ENCODE measurements at places on chromosomes 5 and 9. TPM values are rescaled to one million over a fixed set of nuclear protein-coding genes. Genes with fewer than 3 reads are reported as not detected.

GRCh38 chr5:36985387-36985786, 108.8 kb downstream of the NIPBL start:
- no peak for DNase-seq

Gene GARNL3
- 14.2 TPM for total RNA-seq

GRCh38 chr5:109935833-109936490, 246.2 kb downstream of the MAN2A1 start:
- no peak for DNase-seq

DNA sequence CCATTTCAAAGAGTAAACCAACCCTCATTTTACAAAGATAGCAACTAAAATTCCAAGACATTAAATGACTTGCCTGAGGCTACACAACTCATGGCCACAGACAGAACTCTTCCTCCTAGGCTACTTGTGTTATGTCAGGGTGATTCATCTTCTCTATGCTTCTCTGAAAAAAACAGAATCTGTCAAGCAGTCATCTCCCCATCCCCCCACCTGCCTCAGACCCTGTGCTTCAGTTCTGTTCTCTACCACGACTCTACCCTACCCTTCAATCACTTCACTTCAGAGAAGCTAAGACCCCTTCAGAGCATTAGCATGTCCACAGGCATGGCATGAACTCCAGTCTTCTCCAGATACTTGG, 277.7 kb upstream of the PTGER4 start:
- DNase-seq, result no peak

GRCh38 chr5:142107736-142108431, 695 bp upstream of the NDFIP1 start:
- DNase-seq, result no peak

Gene KCNMB1
- 5.5 TPM for total RNA-seq

Gene PCBD2
- total RNA-seq, result 21.1 TPM

DNA sequence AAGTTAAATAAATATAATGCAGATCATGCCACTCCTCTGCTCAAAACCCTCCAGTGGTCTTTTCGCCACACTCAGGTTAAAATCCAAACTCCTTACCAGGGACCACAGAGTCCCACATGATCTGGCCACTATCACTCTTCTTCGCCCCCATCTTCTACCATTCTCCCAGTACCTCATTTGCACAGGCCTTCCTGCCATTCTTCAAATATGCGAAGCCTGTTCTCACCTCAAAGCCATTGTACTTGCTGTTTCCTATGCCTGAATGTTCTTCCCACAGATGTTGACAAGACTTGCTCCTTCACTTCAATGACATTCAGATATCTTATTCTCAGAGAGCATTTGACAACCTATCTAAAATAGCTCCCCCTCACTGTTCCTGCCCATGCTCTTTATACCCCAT, 10.9 kb downstream of the TEX10 start:
- DNase-seq, result no peak

GRCh38 chr5:37725185-37725584, 114.7 kb downstream of the GDNF start:
- no peak for DNase-seq

GRCh38 chr5:139848508-139849100, 53.0 kb downstream of the PSD2 start:
- DNase-seq, result peak; percentile 67

DNA sequence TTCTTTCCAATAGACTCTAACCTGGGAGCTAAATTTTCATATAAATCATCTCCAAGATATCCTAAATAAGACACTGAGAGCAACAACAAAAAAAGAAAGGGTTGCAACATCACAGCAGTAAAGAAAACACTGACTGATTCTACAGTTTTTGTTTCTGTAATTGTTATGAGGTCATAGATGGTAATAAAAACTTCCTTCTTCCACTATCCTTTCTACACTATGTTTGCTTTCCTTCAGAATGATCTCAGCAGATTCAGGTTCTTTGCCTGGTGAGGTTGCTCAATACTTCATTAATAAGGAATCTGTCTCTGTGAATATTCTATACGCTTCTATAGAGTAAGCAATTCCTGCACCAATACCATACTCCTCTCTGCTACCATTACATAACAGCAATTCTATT, 835.6 kb upstream of the GRAMD2B start:
- no peak for DNase-seq

GRCh38 chr9:17970277-17970676, 391.4 kb downstream of the SH3GL2 start:
- no peak for DNase-seq

Gene LIFR
- total RNA-seq, result 9.5 TPM

- DNase-seq, result no peak
These were observed 192.4 kb upstream of the GHR start for GRCh38 chr5:42230839-42231238.

Gene MCCC2
- 54.0 TPM for total RNA-seq

DNA sequence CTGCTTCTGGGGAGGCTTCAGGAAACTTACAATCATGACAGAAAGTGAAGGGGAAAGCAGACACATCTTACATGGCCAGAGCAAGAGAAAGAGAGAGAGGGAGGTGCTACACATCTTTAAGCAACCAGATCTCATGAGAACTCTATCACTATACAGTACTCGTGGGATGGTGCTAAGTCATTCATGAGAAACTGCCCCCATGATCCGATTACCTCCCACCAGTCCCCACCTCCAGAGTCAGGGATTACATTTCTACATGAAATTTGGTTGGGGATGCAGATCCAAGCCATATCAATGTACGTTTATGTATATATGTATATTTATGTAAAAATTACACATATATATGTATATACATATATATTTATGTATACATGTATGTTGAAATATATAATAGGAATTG, 54.4 kb upstream of the CCDC112 start:
- no peak for DNase-seq

Gene SPATA31D4
- not detected for total RNA-seq

Gene NSG2
- total RNA-seq, result 1.2 TPM

DNA sequence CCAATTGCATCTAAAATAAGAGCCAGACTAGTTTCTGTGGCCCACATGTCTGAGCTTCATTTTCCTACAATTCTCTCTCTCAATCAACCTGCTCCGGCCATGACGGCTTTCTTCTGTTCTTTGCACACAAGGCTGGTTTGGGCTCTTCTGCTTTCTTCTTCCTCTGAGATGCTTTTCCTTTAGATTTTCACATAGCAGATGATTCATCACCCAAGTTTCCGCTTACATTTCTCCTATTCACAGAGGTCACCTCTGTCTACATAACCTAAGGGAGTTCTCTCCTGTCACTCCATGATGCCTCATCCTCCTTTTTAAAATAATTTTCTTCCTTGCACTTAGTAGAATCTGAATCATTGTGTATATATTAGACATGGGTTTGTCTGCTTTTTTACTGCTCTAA, 334.6 kb upstream of the TUSC1 start:
- no peak for DNase-seq

- no peak for DNase-seq
These were observed 56.1 kb upstream of the NRARP start for GRCh38 chr9:137358126-137358525.

DNA sequence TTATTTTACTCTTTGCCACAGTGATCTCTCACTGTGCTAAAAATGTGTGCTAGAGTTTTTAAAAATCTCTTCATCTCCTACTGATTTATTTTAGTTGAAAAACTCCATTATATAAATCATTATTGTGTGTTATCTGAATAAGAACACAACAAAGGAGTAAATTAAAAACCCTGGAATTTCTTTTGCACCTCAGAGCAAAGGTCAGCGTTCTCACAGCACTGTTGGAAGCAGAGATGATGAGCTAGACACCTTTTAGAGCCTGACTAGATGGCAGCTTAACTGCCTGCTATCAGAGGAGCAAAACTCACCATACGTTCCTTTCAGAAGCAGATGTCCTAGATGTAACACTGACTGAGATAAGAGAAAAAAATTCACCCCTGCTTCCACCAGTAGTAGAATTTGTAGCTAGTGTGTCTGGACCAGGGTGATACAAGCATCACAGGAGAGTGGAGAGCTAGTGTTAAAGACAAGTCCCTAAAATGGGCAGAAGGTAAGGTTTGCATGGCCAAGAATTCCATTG, 147.1 kb downstream of the ENTREP1 start:
- DNase-seq, result no peak

Gene LOX
- 4.6 TPM for total RNA-seq

DNA sequence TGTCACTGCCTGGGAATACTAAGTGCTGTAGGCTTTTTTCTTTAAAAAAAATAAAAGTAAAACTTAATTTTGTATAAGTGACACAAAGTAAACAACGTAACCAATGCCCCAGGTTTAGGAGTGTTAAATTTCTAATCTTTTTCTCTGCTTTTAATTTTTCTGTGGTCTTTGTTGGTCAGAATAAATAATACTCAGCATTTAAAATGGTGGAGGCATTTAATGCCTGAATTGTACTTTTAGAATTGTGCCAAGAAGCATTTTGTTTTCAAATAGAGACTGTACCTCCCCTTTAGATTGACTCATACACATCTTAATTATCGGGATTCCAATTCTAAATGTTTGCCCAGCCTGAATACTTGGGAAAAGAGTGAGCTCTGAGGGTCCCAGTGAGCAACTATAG, 1.6 kb downstream of the DMXL1 start:
- DNase-seq, result no peak

Gene PPIP5K2
- 77.6 TPM for total RNA-seq

DNA sequence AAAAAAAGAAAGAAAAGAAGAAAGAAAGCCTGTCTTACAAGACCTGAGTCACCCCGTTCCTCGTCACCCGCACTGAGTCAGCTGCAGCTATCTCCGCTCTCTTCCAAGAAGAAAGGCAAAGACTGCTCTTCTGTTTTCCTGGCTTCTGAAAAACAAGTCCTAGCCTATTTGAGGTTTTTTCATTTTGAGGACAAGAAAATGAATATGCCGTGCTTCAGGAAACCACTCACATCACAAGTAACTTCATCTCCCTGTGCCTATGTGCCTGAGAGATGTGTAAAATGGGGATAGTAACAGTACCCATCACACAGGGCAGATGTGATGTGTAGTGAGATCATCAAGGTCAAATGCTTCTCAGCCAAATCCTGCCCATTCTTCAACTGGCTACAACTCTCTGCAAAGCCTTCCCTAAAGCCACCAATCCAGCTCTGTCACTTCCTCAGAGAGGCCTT, 78.4 kb downstream of the GLDC start:
- DNase-seq, result no peak

DNA sequence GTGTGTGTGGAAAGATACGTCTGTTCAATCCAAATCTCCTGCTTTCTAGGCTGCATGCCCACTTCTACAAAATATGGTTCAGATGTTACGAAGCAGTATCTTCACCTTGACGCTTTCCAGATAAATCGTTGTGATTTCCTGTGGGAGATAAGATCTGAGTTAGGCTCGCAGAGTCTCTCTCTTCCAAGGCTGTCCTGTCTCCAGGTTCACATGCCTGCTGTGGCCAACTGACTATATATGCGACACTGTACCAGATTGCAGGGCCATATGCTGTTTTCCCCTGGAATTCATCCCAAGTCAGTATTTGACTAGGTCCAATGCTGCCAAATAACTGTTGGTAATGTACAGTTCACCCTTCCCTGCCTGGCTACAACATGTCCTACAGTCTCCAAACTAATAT, 47.9 kb downstream of the TMEM252 start:
- DNase-seq, result no peak

Gene LURAP1L
- total RNA-seq, result 31.8 TPM

- DNase-seq, result no peak
These were observed 4.9 kb downstream of the NPDC1 start for GRCh38 chr9:137041124-137041523.

Gene OBP2B
- not detected for total RNA-seq

DNA sequence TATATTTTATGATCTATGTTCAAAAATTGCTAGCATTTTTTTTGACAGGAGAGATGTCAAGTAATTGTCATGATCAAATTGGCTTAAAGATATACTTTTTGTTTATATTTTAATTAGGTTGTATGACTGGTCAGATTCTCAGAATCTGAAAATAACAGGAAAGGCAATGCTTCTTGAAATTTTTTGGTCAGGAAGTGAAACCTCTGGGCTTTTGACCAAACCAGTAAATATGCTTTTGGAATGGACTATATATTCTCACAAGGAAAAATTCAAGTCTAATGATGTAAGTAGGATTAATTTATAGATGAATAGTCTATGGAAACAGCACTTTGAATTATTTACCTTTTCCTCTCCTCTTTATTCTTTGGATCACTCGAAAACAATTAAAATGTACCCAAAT, 52.3 kb downstream of the SLF1 start:
- no peak for DNase-seq

GRCh38 chr9:38278457-38278856, 114.0 kb upstream of the ALDH1B1 start:
- DNase-seq, result peak; percentile 50

Gene ECSCR
- total RNA-seq, result 8.5 TPM

- no peak for DNase-seq
These were observed 52.6 kb downstream of the ADAMTS16 start for GRCh38 chr5:5192681-5193080.

DNA sequence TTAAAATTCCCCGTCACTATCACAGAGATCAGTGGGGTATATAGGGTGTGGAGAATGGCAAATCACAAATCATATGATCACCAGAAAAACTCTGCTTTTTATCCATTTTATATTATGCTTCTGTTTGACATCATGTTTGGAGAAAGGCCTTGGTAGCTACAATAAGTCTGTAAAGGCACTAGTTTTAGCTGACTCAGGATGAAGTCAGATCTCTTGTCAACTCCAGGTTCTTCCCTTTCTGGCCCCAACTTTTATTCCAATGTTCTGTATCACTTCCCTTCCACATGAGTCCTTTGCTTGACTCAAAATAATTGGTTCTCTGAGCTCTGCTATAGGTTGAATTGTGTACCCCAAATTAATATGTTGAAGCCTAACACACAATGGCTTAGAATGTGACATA, 484.9 kb downstream of the PTPRD start:
- no peak for DNase-seq

DNA sequence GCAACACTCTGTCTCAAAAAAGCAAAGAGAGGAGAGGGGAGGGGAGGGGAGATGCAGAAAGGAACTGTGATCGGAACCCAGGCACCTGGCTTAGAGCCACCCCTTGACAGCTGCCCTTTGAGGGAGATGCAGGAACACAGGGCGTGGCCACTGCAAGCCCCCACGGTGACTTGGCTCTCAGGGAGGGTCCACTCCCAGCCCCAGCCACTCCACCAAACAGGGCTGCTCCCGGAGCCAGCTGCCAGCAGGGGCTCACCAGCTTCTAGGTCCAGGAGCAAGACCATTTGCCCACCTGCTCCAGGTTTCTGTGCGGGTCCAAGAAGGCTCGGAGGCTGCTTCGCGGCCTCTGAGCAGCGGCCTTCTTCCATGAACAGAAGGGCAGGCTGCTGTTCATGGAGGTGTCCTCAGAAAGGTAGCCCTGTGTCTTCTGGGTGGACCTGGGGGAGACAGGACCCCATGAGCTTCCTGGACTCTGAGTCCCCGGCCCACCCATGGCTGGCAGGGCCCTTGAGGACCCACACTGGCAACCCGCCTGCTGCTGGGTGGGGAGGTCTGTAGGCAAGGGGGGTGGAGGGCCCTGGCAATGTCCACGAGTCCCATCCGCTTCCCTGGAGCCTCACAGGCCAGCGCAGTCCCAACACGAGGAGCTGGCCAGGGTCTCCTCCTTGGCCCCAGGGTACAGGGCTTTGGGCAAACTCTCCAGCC, 7.9 kb downstream of the C9orf50 start:
- peak; percentile 53 for DNase-seq

GRCh38 chr5:123093601-123094236, 4.7 kb downstream of the PRDM6 start:
- DNase-seq, result no peak

All from mucosa of descending colon (tissue), 3 donors.